ENCODE measurements at places on chromosomes 3 and 15.

DNA sequence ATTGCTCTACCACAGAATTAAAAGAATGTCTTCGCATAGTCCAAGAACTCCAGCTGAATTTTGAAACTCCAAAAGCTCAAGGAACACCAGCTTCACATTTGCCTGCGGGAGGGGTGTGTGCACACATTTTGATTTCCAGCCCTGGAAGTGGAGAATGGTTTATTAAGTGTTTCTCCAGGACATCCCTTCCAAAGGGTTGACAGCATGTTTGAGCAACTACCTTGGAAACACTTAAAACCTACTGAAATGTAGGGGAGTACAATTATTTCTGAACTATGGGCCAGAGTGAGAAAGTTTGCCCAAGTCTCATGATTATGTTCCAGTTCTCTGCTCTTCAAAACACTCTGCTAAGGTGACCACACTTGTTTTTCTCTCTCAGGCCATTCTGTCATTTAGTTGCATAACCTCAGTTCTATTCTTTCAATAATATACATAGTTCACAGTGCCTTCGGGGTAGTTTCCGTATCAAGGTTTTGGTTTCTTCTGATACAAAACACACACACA lies 7.9 kb downstream of the ACP3 start:
- DNase-seq, result no peak

DNA sequence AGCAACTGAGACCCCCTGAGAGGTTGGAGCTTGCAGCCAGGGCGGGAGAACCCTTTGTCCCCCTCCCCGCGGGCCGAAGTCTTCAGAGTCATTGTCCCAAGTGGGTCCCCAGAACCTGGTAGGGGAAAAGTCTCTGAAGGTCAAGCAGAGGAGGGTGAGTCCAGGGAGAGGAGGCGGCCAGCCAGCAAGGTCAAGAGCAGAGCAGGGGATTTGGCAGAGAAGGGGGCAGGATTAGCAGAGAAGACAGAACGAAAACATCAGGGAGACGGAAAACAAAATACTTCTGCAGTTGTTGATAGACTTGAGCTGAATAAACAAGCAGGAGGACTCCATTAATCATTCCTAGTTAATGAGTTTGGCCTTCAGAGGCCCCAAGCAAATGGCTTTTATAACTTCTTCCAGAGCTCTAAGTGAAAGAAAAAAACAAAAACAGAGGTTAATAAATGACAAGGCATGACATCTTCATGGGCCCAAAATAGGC lies 66.7 kb downstream of the GRIP2 start:
- no peak for DNase-seq

GRCh38 chr3:86887876-86888275 lies 103.1 kb downstream of the VGLL3 start:
- DNase-seq, result no peak

GRCh38 chr3:132486099-132486498 lies 68.8 kb downstream of the DNAJC13 start:
- DNase-seq, result no peak

DNA sequence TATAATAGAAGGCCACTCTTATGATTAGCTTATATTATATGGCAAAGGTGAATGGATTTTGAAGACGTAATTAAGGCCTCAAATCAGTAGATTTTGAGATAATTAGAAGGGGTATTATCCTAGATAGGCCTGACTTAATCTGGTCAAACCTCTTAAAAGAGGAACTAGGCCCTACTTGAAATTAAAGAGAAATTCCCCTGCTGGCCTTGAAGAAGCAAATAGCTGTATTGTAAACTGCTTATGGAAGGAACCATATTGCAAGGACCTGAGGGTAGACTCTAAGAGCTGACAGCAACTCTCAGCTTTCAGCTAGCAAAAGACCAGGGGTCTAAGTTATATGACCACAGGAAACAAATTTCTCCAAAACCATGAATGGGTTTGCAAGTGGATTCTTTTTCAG lies 219.0 kb upstream of the ONECUT1 start:
- DNase-seq, result no peak

DNA sequence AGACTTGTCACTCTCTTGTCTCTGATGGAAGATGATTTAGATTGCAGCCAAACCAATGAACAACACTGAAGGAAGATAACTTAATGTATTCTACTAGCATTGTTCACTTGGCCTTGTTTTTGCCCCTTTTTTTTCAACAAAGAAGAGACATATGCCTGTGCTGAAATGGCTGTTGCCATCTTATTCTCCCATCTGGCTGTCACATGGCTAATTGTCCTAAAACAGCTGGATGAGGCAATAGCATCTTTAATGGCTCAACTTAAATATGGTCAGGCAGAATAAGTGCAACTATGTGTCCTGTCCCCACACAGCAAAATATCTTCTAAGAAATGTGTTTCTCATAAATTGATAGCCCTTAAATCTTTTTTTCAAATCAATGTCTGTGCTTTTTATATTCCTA lies 576.9 kb downstream of the TUSC7 start:
- no peak for DNase-seq

- DNase-seq, result no peak
These were observed 5.3 kb downstream of the CHST2 start for GRCh38 chr3:143124601-143125520.

DNA sequence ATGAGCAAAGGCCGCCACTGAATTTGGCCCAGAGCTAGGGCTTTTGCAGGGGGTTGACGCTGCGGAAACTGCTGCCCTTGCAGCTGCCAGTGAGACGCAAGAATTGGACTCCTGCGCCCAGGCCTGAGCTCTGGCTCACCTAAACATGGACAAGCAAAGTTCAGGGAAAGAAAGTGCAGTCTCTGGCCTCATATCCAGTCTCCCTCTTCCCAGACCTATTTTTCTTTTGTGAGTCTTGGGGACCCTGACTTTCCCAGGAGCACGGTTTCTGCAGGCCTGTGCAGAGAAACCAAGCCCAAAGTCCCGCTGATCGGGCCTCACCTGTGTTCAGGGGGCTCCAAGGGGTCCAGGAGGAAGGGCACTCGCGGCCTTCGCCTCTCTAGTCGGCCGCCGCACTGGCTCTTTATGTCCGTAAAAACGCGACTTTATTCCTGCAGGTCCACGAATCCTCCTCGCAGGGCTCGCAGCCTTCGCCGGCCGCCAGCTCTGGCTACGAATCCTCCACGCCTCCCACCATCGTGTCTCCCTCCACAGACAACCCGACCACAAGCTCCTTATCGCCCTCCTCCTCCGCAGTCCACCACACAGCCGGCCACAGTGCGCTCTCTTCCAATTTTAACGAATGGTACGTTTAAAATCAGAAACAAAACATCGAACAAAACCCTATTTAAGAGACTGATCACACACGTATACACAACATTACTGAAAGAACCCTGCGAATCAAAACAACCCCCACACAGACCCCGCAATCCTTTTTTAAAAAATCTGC lies 3.9 kb downstream of the ZIC1 start:
- DNase-seq, result no peak

- no peak for DNase-seq
These were observed 234.7 kb downstream of the NFKBIZ start for GRCh38 chr3:102084006-102084405.

DNA sequence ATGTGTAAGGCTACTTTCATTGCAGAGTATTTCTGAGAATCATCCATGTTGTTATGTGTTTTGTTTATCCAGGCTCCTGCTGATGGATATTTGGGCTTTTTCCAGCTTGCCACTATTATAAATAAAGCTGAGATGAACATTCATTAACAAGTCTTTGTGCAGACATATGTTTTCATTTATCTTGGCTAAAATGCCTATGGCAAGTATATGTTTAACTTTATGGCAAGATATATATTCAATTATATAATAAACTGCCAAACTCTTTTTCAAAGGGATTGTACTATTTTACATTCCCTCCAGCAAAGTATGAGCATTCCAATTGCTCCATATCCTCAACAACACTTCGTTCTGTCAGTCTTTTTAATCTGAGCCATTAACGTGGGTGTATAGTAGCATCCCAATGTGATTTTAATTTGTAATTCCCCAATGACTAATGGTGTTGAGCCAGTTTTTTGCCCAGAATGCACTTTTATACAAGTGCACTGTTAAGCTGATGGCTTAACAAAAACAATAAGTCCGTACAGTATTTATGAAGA lies 452.4 kb downstream of the SHQ1 start:
- DNase-seq, result no peak

GRCh38 chr3:152355744-152356665 lies 87.3 kb downstream of the MBNL1 start:
- DNase-seq, result no peak

GRCh38 chr3:23649448-23649847 lies 156.3 kb upstream of the UBE2E1 start:
- no peak for DNase-seq

- DNase-seq, result no peak
These were observed 46.1 kb downstream of the ABHD5 start for GRCh38 chr3:43736558-43737440.

DNA sequence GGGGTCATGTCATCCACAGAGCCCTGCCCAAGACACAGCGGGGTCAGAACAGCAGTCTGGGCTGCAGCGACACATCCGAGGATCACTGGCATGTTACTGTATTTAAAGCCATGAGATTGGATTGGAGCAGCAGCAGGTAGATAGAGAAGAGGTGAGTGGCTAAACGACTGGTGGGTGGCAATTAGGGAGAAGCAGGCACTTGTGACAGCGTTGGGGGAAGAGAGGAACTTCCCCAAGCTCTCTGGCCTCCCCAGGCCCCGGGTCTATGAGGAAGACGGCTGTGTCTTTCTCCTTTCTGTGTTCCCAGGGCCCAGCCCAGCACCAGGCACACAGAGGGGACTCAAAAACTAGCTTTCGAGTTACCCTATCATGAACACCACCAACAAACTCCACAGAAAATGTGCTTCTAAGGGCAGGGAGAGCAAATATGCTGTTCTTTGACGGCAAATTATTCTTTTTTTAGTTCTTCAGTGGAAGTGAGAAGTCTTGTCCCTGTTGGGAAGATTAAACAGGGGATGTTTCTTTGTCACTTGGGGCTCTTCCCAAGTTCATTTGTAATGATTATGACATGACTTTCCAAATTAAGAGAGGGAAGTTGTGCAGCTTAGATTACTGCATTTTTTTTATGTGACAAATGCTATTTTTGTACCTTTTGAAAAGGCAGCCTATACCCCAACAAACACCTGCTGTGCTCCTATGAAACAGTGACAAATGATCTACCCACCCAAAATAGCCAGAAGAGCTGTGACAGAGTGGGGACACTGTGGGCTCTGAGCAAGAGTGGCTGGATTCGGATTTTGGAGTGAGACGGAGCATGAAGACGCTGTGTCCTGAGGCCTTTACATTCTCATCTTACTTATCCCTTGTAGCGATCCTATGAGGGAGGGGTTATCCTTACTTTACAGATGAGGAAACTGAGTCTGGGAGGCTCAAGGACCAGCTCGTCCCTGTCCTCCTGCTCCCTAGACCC lies 7.2 kb upstream of the SYNM start:
- no peak for DNase-seq

Data from NCI-H187 treated with DMSO at 0.1 percent for 48 hours (cell line).